NCI-H2081 (cell line): ENCODE measurements at places on chromosomes 1 and 21.

- DNase-seq = no peak
Measured at GRCh38 chr1:225891229-225891972, 2.5 kb upstream of the LEFTY1 start.

GRCh38 chr1:12435639-12436344, 182.2 kb downstream of the DHRS3 start:
- no peak for DNase-seq

DNA sequence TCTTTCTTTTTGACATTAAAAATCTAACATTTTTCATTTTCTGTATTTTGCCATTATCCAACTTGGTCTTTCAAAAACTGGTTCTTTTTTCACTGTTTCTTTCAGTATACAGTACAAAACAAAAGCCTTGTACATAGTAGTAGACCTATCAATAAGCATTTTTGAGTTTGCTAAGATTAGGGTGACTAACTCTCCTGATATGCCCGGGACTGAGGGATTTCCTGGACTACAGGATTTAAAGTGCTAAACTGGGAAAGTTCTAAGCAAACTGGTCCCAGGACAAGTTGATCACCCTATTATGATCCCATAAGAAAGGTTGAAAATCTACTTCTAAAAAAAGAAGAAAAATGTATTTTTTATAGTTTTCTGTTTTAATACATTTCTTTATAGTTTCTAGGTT, 120.9 kb downstream of the USP25 start:
- no peak for DNase-seq

DNA sequence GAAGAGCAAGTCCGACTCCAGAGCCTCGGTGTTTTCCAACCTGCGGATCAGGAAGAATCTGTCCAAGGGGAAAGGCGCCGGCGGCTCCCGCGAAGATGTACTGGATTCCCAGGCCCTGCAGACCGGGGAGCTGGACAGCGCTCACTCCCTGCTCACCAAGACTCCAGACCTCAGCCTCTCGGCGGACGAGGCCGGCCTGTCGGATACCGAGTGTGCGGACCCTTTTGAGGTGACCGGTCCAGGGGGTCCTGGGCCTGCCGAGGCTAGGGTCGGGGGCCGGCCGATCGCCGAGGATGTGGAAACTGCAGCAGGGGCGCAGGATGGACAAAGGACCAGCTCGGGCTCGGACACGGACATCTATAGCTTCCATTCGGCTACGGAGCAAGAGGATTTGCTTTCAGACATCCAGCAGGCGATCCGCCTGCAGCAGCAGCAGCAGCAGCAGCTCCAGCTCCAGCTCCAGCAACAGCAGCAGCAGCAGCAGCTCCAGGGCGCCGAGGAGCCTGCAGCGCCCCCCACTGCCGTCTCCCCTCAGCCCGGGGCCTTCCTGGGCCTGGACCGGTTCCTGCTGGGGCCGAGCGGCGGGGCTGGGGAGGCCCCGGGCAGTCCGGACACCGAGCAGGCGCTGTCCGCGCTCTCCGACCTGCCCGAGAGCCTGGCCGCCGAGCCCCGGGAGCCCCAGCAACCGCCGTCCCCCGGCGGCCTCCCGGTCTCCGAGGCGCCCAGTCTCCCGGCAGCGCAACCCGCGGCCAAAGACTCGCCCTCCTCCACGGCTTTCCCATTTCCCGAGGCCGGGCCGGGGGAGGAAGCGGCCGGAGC, 827 bp downstream of the FMN2 start:
- DNase-seq = peak; percentile 75

DNA sequence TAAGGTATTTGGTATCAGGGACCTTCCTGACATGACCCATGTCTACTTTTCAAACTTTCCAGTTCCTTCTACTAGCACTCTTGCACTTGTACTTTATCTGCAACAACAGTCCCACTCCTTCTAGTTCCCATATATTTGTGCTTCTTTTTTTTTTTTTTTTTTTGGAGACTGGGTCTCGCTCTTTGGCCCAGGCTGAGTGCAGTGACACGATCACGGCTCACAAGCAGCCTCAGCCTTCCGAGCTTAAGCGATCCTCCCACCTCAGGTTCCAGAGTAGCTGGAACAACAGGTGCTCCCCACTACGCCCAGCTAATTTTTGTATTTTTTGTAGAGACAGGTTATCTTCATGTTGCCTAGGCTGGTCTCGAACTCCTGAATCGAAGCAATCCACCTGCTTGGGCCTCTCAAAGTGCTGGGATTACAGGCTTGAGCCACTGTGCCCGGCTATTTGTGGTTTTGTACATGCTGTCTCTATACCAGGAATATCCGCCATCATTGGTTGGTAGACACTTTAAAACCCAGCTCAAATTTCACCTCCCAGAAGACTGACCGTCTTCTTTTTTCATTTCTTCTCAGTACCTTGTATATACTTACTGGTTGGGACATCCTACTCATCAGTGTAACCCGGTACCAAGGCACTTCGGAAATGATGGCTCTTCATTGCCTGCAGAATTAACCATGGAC, 1.1 kb downstream of the ZMYM1 start:
- no peak for DNase-seq

- no peak for DNase-seq
Measured at GRCh38 chr1:20376171-20376570, 85.5 kb downstream of the VWA5B1 start.

- DNase-seq = no peak
Measured at GRCh38 chr1:176996456-176997090, 167.9 kb downstream of the ASTN1 start.

DNA sequence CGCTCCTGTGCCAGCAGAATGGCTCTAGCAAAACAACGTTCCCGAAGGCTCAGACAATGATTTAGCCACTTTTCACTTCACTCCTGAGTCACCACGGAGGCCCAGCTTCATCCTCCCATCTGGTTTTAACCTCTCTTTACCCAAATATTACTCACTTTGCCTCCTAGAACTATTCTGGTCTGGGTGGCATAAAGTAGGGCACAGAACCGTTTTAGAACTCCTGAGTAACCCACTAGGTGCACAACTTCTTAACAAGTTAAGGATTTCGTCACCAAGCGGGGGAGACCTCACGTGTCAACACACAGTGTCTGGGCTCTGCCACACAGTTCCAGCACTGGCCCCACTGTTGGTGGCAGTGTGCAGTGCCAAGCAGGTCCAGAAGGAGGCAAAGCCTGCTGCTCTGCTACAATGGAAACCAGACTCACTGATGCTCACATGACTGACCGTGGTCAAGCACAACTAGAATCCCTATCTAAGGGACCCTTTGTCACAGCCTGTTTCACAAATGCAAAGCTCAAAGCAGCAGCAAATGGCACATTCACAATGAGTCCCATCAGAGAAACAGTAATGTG, 121.7 kb downstream of the SIPA1L2 start:
- no peak for DNase-seq
